ENCODE measurements at places on chromosomes 2 and 18. TPM values are rescaled to one million over a fixed set of nuclear protein-coding genes. Genes with fewer than 3 reads are reported as not detected.
A peak's percentile ranks its signal among the peaks of the same experiment; 100 is the strongest.

Gene CYBRD1
- total RNA-seq = 120 TPM

DNA sequence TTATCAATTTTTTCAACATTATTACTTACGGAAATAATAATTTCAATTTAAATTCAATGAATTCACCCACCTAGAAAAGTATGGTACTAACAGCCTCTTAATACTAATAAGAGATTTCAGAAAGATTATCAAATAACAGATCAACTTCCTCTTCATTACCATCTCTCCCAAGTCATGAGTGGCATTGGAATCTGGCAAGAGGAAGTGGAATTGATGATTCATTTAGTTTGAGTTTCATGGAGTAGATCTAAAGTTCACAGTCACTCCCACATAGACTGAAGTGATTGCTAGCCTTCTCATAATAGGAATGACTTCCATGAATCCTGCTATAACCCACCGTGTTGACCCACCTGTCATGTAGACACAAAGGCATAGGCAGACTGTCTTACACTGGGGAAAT is 77.7 kb upstream of the WDR75 start:
- DNase-seq = no peak

DNA sequence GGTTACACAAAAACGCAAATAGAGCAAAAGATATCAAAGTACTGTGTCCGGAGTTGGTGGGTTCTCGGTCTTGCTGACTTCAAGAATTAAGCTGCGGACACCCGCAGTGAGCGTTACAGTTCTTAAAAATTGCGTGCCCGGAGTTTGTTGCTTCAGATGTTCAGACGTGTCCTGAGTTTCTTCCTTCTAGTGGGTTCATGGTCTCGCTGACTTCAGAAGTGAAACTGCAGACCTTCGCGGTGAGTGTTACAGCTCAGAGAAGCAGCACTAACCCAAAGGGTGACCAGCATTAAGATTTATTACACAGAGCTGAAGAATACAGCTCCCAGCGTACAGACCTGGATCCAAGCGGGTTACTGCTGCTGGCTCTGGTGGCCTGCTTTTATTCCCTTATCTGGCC is 125.7 kb upstream of the TWIST2 start:
- DNase-seq = no peak

DNA sequence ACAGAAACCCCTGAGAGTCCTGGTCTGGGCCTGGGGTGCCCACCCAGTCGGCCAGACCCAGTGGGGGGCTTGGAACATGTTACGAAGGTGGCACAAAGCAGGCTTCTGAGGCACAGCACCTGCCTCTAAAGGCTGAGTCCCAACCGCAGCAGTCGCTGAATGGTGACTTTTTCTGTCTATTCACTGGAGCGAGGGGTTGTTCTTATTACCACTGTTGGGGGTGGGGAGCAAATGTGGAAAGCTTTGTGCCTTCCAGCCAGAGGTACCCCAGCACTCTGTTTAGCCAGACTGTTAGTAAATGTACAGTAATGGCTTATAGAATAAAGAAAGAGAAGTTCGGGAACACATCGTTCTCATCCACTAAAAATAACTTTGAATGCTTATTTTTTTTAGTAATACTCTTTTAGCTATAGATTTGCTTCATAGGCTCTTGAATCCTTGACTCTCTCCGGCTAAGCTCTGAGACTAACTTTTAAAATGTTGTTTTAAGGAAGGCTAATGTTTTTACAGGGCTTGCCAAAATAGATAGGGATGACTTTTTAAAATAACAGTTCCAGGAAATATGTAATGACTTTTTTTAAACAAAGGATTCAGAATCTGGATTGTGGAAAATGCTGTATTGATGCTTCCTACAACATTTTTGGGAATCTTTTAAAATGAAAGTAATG is 23.4 kb upstream of the PTPN2 start:
- no peak for DNase-seq

Gene ANKMY1
- total RNA-seq = 7.3 TPM

Gene REG3A
- not detected for total RNA-seq

DNA sequence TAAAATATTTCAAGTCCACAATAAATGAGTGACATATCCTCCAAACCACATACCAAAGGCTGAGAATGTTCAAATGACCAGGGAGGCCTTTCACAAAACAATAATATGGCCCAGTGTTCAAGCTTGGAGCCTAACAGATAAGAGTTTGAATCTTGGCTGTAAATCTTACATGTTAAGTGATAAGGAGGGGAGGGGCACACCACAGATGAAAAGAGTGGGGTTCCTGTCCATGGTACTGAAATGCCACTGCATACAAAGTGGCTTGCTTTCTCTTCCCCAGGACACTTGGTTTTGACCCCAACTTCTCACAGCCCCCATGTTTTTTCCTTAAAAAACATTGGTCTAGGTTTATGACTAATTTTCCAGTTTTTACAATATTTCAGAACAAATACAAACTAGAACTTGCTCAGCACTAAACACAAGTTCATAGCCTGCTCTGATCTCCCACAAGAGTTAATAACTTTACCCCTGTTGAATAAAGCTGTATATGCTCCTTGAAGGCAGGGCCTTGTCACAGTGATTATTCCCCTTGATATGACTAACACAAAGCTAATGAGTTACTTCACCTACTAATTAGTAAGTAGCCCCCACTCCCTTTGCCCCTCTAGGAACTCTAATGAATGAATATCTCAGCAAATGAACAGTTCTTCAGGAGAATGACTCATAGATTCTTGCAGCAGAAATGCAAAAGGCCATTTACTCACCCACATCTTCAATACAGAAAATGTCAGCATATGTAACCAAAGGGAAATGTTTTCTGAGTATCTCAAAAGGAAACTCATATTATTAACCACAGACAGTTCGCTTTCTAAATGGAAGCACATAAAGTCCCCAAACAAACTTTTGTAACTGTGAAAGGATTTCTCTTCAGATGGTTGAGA is 142.2 kb downstream of the SATB2 start:
- no peak for DNase-seq

- DNase-seq = no peak
Observed at GRCh38 chr2:84846041-84846663, 34.7 kb downstream of the TRABD2A start.

DNA sequence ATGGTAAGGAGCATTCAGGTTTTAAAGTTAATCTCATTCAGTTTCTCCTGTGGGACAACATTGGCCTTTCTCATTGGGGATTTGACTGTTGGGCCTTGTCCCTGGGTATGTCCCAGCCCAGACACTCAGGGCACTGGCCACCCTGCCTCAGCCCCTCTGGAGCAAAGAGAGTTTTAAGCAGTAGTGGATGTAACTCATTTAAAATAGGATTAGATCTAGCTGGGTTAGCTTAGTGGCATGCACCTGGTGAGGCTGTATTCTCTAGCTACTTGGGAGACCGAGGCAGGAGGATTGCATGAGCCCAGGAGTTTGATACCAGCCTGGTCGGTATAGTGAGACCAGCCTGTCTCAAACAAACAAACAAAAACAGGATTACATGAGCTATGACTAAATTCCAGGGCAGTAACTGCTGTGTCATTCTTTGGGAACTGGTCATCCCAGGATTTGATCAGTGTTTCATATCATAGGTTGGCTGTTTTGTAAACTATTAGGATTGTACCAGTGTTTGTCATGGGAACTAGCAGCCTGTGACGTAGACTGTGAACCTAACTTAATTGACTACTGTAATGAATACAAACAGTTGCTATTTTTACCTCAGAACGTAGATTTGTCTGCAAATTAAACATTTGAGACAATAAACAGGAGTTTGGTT is 12.5 kb downstream of the INPP4A start:
- DNase-seq = no peak

GRCh38 chr18:80244167-80244566 is 3.1 kb downstream of the PARD6G start:
- DNase-seq = no peak

Gene COQ10B
- 37.0 TPM for total RNA-seq

GRCh38 chr2:160551259-160551658 is 57.7 kb upstream of the RBMS1 start:
- DNase-seq = no peak

DNA sequence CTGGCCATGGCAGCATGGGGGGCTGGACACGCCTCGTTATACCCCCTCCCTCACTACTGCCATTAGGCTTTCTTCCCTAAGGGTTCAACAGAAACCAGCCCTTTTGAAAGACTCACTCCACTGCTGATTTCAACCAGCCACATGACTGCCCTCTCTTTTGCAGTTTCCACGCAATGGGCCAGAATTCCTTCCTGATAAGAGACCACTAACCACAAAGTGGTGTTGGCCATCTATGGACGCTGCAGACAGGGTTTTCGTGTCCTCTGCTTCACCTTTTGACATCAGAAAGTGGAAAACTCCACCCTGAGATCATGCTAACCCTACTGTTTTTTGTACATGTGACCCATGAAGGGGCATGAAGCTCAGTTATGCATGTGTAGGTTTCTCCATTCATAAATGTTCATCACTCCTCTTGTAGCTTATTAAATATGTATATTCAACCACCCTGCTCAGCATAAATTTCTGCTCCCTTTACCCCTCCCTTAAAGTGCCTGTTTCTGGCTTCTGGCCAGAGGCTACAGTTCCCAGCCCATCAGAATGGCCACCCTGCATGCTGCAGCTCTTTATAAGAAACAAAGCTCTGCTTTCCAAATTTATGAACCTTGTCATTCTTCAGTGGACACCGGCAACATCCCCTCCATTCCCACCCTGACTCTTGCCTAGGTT is 106.6 kb upstream of the MSH6 start:
- no peak for DNase-seq

Gene SH3BP4
- 19.9 TPM for total RNA-seq

DNA sequence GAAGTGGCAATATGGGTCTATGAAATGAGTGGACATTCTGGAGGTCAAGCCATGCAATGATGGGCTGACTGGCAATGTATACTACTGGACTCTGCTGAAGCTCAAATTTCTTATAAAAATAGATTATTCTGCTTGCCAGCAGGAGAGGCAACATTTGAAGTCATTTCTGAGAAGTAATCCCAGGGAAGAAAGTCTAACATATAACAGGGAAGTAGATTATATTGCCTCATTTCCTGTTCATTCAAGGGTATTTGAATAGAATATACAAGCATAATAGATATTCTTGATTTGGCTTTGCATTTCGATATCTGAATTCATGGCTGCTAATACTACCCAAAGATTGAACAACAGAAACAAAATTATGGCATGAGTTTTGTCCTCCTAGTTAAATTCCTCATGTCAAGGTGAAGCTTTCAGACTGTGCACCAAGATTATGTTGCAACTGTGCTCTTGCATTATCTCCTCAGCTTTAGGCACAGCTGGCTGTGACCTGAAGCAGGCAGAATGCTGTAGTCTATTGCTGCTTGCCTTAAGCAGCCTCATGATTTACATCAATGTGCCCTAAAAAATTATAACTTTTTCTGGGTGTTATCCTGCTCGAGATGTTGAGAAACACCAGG is 13.3 kb upstream of the TMX3 start:
- no peak for DNase-seq

DNA sequence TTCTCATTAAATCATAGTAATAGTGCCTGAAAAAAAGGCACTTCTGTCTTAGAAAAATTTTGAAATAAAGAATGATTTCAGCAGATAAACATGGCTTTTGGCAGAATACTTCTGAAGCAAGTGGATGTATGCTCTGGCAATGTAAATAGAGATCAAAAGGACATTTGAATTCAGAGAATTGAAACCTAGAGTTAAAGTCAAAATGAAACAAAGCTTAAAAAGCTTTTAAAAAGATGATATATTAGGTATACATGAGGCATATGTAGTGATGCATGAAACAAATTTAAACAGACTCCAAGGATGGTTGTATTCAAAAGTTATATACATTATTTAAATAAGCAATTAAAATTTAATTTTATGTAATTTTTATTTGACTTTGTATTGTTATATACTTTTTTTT is 1344.5 kb upstream of the TMEFF2 start:
- DNase-seq = no peak

DNA sequence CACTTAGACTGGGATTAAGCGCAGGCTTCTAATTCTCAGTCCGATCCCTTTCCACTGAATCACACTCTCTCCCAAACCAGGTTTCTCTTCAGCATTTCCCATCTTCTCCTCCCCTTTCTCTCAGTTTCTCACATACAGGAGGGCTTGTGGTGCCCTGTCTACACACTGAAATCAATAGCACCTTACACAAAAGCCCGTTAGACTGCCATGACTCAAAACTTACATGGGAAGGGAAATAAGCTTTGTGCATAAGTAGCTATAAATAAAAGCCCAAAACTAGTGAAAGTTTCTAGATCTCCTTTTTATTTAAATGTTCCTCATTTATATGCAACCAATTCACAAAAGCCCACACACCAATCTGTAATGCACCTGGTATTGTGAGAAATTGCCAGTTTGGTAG is 318.4 kb downstream of the TXNL1 start:
- no peak for DNase-seq

DNA sequence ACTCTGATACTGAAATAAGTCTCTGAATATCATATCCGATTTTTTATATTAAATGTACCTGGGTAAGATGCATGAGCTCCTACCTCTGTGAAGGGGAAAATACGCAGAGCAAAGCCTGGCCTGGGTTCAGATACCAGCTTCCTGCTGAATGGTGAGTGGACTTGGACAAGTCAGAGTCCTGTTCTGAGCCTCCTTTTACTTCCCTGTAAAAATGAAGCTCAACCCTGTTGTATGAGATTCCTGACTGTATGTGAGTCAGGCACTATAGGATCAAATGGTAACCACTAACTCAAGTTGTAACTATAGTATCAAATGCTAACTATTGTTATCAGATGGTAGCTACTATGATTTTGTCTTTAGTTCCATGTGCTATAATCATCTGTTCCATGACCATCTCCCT is 561.7 kb downstream of the CNTNAP5 start:
- DNase-seq = no peak

DNA sequence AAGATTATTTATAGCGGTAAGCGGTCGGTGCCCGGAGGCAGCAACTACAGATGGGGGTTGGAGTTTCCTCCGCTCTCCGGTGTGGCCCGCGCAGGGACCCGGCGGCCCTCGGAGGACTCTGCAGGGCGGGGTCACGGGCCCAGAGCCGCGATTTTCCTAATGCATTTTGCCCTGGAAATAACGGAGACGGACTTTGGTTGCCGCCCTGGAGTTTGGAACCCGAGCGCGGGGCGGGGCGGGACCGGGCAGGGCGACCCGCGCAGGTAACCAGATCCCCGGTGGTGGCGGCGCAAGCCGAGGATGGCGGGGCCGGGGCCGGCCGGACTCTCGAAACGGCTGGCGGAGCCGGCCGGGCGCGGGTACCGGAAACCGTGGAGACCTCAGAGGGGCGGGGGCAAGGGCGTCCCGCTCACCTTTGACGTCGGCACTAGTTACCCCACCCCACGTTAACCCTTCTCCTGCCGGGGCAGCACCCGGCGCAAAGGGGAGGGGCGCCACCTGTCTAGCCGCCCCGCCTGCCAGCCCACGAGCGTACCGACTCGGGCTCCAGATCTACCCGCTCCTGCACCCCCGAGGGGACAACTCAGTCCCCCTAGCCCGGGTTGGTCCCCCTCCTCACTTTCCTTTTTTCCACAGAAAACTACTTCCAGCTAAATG is 2.9 kb downstream of the CYP26B1 start:
- peak; percentile 76 for DNase-seq

Gene VAMP8
- 32.6 TPM for total RNA-seq

- no peak for DNase-seq
Observed at GRCh38 chr2:173567493-173567892, 212.8 kb downstream of the CDCA7 start.

- DNase-seq = no peak
Observed at GRCh38 chr2:186526281-186526680, 40.2 kb downstream of the ZC3H15 start.

GRCh38 chr2:218345491-218346236 is 11.0 kb upstream of the CATIP start:
- DNase-seq = no peak

Gene ACMSD
- total RNA-seq = not detected

- DNase-seq = no peak
Observed at GRCh38 chr2:27007416-27008374, 25.1 kb upstream of the TMEM214 start.

Gene FAP
- 0.29 TPM for total RNA-seq

Gene FNDC4
- 5.4 TPM for total RNA-seq

Gene SLC19A3
- total RNA-seq = 0.54 TPM

Gene RAB12
- total RNA-seq = 112 TPM

Gene ANTXR1
- total RNA-seq = 49.4 TPM
